ENCODE measurements at places on chromosomes 5 and 9.

- DNase-seq: no peak
These were observed 88.9 kb upstream of the BNC2 start for GRCh38 chr9:16959391-16959790.

DNA sequence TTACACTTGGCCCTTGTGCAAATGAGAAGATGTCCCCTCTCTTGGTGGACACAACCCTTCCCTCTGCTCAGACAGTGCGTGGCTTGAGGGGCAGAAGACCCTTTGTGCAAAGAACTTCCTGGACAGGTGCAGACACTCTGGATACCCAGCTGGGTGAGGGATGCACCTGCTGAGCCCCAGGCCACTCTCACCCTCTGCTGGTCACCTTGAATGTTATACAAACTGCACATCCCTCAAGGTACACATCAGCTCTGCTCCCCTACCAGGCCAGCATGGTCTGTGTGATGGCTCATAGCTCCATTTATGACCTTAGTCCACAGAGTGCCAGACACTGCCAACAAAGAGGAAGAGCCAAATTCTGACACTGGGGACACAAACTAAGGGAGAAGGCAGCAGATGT is 3.1 kb upstream of the DIRAS2 start:
- DNase-seq: no peak

DNA sequence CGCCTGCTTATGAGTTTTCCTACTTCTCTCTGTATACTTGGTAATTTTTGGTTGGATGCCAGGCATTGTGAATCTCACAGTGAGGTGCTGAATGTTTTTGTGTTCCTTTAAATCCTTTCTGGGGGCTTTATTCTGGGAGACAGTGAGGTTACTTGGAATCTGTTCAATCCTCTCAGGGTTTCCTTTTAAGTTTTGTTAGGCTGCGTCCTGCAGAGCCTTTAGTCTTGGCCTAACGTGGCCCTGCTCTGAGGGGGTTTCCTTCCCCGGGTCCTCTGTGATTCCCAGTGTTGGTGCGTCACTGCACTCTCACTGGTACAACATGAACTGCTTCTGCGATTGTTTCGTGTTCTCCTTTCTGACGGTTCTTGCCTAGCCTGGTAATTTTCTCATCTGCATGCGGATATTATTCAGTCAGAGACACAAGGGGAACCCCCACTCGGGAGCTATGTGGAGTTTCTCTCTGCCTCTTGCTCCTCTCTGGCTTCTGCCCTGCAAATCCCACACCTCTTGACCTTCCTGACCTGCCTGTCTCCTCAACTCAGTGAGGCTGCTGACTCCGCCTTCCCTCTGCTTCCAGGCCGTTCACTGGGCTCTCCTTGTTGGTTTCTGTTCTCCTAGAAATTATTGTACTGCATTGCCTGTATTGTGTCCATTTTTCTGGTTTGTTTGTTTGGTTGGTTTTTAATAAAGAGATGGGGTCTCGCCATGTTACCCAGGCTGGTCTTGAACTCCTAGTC is 128.1 kb downstream of the DAB2IP start:
- DNase-seq: no peak

DNA sequence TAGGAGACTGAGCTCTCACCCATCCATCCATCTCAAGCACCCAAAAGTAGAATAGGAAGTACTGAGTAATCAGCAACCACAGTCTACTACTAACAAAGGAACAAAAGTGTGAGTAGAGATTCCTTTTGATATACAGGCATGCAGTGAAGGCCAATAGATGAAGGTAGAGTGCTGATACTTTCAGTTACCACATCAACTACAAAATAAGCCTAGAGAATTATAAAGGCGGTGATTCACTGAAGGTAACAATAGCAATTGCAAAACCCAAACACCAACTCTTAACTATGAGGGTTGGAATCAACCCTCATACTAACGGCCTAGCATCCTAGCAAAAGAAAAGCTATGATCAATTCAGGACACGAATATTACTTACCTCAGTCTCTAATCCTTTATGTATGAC is 992.6 kb downstream of the DNAH5 start:
- DNase-seq: no peak

DNA sequence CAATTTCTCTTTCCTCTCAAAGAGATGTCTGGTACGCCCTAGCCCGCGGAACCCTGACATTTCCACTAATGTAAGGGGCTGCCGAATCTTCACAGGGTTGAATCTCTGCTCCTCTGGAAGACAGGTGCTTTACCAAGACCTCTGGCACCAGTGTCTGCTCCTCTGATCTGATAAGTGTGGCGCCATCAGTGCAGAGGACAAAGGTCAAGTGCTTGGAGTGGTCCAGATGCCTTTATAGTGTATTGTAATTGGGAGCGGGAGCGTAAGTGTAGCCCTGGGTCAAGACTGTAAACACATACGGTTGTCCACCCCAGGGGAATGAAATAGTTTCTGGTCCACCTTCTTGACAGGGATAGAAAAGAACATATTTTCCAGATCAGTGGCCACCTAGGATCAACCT is 17.7 kb downstream of the ADAMTSL2 start:
- DNase-seq: no peak

DNA sequence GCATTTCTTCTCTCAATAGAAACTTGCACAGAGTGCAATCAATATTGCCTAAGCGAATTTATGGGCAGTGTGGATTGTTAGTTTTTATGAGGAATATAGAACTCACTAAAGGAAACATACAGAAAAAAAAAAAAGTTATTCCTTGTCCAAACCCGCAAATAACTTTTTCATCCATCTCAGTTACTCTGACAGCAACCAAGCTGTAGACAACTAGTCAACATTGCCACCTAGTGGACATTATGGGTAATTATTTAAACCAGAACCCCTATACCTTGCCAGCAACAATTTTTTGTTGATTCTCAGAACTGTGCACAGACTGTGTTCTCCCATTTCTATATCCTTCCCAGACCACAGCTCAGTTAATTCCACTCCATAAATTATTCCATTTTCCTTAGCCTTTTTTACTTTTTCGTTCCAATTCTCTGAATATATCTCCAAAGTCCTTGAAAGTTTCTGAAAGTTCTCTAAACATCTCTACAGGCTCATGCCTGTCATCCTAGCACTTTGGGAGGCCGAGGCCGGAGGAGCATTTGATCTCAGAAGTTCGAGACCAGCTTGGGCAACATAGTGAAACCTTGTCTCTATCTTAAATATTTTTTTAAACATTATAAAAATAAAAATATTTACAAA is 2.6 kb upstream of the AFAP1L1 start:
- no peak for DNase-seq

- peak; percentile 65 for DNase-seq
These were observed 20.6 kb downstream of the SHB start for GRCh38 chr9:38048316-38048969.

DNA sequence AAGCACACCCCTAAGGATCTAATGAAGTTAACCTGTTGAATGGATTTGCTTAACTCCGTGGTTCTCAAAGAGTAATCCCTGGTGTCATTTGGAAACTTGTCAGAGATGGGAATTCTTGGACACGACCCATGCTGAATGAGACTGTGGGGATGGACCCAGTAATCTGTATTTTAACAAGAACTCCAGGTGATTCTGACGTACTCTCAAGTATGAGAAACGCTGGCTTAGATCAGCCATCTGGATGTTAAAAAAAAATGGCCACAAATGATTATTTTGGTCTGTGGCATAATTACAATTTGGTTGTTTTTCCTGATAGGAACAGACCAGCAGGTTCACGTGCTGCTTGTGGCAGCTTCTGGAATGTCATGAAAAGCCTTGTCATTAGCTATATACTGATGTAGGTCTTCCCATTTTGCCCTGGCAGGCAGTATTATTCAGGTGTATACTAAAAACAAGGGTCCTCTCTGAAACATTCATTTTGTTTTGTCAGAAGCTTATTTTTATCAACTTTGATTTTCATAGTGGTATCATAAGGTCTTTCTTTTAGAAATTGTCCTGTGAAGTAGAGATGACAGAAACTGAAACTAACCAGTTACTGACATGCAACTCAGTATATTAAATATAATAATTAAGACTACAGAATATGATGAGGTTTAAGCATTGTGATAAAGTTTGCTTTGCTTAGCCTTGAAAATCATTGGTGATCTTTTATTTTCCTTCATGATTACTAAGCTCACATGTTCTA is 15.4 kb downstream of the CPEB4 start:
- DNase-seq: no peak

- DNase-seq: no peak
These were observed 193.0 kb downstream of the CD180 start for GRCh38 chr5:67003685-67003934.

DNA sequence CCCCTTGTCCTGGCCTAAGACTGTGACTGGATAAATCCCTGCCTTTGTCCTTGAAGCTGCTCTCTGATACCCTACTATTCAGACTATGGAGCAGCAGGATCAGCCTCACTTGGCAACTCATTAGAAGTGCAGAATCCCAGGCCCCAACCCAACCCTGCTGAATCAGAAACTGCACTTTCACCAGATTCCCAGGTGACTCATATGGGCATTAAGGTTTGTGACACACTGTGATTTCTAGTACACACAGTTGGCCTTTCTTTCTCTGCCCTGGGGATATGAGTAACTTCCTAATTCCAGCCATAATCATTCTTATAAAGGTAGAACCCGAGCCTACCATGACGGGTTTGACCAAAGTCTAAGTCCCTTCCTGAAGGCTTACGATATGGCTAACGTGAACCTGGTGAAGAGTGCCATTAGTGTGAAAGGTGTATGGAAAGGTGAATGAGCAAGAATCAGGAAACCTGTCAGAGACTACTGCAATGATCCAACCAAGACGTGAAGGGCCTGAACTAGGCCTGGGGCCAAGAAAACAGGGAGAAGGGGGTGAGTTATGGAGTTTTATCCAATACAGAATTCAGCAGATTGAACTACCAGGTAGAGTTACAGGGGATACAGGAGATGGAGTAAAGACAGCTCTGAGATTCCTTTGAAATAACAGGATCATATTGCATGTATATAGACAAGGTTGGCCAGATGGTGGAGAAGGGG is 533.0 kb downstream of the BNC2 start:
- DNase-seq: peak; percentile 87

DNA sequence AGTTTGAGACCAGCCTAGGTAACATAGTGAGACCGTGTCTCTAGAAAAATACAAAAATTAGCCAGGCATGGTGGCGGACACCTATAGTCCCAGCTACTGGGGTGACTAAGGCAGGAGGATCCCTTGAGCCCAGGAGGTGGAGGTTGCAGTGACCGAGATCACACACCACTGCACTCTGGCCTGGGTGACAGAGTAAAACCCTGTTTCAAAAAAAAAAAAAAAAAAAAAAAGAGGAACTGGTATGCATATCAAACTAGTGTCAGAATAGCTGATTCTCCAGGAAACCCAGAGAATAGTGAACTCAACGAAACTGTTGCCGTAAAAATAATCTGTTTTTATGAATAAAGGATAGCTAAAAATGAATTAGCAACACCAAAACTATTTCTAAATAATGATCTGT is 126.6 kb upstream of the BASP1 start:
- no peak for DNase-seq

DNA sequence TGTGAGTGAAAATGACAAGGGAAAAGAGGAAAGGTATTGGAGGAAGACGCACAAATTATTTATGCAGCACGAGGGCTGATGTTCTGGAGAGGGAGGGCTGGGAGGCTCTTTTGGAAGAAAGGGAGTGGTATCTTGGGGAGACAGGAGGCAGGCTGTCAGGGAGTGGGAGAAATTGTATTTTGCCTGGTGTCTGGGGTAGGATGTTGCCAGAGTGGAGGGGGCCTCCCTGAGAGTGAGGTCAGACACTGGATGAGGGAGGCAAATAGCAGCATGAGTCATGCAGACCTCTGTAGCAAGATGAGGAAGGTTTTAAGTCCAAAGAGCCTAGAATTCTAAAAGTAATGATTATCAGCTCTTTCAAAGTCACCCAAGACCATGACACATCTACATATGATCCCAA is 158.0 kb downstream of the DMRT2 start:
- no peak for DNase-seq

- no peak for DNase-seq
These were observed 577.7 kb downstream of the KIF4B start for GRCh38 chr5:155591273-155591672.

- DNase-seq: no peak
These were observed 7.4 kb downstream of the LRRC14B start for GRCh38 chr5:198516-199196.

DNA sequence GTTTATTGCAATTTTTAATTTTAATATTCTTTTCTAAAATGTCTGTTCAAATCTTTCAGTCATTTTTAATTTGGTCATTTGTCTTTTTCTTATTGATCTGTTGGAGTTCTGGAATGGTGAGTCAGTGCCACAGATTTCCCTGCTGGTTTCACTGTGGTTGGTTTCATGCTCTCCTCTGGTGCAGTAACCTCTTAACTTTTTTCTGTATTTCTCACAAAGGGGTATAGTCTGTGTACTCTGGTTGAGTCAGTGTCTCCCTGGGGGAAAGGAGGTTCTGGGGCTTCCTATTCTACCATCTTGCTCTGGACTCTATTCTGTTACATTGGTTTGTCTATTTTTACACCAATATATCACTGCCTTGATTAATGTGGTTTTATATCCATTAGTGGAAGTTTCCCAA is 178.8 kb downstream of the CSNK1G3 start:
- DNase-seq: no peak

DNA sequence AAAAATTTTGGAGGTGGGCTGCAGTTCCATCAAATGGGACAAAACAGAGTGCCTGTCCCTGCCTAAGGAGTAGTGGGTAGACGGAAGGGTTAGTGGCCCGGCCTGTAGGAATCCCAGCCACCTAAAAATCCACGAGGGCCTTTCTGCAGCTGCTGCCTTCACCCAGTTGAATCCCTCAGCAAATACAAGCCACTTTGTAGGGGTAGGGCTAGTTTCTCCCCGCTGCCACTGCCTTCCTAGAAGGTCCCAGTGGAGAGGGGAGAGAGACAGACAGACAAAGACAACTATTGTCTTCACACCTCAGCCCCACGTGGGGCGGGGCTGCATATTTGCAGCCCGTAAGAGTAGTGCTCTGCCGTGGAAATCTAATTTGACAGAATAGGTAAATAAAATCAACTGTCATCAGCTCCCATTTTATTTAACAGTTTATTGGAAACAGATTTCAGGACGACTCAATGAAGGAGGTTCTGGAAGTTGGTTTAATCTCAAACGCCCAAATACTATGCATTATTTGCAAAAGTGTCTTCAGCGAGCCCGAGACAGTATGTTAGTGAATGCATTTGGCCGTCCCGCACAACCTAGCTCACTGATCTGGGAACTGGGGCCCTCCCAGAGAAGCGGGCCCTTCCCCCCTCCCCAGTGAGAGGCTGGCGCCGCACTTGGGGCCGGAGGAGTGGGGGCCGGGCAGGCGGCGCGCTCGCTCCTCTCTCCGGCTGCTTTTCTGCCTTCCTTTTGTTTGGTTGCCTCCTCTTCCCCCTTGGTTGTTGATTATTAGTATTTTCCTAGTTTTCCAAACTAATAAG is 67.6 kb upstream of the TBCA start:
- DNase-seq: no peak

GRCh38 chr5:5782402-5782801 is 359.9 kb downstream of the ICE1 start:
- no peak for DNase-seq

DNA sequence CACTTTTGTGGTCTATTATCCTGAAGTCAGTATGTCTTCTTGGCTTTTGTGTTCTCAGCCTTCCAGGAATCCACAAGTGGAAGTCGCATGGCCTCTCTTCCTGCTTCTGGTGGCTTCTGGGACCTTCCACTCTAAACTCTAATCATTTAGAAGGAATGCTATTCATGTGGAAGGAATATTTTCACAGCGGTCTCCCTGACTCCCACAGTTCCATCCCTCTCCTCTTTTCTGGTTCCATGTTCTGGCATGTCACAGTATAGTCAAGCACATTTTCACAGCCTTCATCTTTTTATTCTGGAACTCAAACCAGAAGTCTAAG is 7.3 kb upstream of the RAI14 start:
- DNase-seq: no peak

Measured in GM04503 (cell line).